ENCODE measurements at places on chromosomes 5 and 9.

DNA sequence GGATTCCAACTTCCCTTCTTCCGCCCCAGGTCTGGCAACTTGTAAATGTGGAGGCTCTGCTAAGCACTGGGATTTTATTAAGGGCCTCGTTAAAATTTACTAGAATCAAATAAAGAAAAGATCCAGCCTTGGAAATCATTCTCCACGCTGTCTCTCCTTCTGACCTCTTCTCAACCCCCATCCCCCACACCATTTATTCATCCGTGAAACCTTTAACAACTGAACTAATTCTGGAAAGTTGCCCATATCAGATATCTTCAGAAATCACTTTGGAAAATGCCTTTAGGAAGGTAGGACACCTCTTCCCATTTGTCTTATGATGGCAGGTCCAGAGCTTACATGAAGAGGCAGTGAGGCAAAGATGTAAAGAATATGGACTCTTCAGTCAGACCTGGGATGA, 288.5 kb downstream of the SLIT3 start:
- H3K36me3 ChIP-seq: no peaks in the 10 kb centered on the region
- no peak overlapping the region for H3K27ac ChIP-seq
- peaks cover 36% of the 10 kb centered on the region for H3K4me1 ChIP-seq

DNA sequence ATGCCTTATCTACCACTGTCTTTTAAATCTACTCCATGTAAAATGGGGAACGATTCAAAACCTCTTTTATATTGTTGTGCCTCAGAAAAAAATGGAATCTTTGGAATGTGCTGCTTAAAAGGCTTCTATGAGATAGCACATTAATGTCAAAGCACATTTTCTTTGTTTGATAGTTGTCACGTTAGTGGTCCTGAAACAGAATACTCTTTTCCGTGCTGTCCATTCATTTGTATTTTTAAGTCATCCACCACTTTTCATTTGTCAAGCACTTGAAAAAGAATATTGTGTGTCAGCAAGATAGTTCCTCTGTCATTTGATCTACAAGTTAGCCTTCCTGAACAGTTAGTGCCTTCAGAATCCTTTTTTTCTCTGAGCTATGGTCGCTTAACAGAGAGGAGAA, 246.9 kb downstream of the MAST4 start:
- H3K4me3 ChIP-seq: no peak overlapping the region
- peaks cover 11% of the 10 kb centered on the region for H3K4me1 ChIP-seq
- DNase-seq: no peak
- H3K27ac ChIP-seq: no peak overlapping the region
- no peaks in the 10 kb centered on the region for H3K27me3 ChIP-seq

GRCh38 chr5:176447591-176447977, 601 bp upstream of the FAF2 start:
- H3K27ac ChIP-seq: peak overlapping the region; percentile 83
- H3K36me3 ChIP-seq: no peaks in the 10 kb centered on the region
- 0 out of 2 replicates have a peak, but pooled peaks cover 4% of the 10 kb centered on the region for H3K4me1 ChIP-seq
- H3K27me3 ChIP-seq: no peaks in the 10 kb centered on the region
- DNase-seq: peak; percentile 27

GRCh38 chr5:28301712-28302111, 1263.3 kb upstream of the CDH9 start:
- H3K36me3 ChIP-seq: no peaks in the 10 kb centered on the region
- no peaks in the 10 kb centered on the region for H3K4me1 ChIP-seq
- H3K27ac ChIP-seq: no peak overlapping the region
- no peak for DNase-seq

- no peak for DNase-seq
- H3K27ac ChIP-seq: no peak overlapping the region
- H3K36me3 ChIP-seq: no peaks in the 10 kb centered on the region
- H3K27me3 ChIP-seq: no peaks in the 10 kb centered on the region
- H3K4me1 ChIP-seq: no peaks in the 10 kb centered on the region
Observed at GRCh38 chr5:56963246-56963645, 11.3 kb upstream of the MIER3 start.

DNA sequence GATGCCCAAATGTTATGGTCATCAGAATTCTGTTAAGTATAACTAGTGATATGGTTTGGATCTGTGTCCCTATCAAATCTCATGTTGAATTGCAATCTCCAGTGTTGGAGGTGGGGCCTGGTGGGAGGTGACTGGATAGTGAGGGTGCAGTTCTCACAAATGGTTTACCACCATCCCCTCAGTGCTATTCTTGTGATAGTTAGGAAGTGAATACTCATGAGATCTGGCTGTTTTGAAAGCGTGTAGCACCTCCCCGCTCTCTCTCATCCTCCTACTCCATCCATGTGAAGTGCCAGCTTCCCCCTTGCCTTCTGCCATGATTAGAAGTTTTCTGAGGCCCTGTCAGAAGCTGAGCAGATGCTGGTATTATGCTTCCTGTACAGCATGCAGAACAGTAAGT, 359.5 kb downstream of the TMEM167A start:
- no peaks in the 10 kb centered on the region for H3K27me3 ChIP-seq
- no peaks in the 10 kb centered on the region for H3K36me3 ChIP-seq
- no peak for DNase-seq
- no peak overlapping the region for H3K27ac ChIP-seq
- no peaks in the 10 kb centered on the region for H3K4me1 ChIP-seq

- no peaks in the 10 kb centered on the region for H3K27me3 ChIP-seq
- no peaks in the 10 kb centered on the region for H3K36me3 ChIP-seq
- no peak overlapping the region for H3K4me3 ChIP-seq
- H3K27ac ChIP-seq: no peak overlapping the region
- DNase-seq: no peak
- H3K4me1 ChIP-seq: 0 out of 2 replicates have a peak, but pooled peaks cover 5% of the 10 kb centered on the region
Observed at GRCh38 chr5:34652466-34652865, 3.7 kb upstream of the RAI14 start.

DNA sequence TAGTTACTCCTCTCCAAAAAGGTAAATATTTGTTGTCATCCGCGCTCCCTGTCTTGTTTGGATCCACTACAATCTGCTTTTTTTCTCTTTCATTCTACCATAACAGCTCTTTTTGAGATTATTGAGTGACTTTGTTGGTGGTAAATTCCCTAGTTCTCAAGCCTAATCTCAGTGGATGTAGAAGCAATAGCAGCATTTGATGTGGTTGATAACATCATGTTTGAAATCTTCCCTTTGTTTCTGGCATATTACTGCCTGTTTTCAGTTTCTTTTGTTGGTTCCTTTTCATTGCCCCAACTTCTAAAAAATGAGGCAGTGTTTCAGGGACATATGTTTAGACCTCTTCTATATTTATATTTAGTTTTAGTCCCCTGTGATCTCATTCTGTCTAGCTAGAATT, 8.9 kb downstream of the CDC42SE2 start:
- no peak overlapping the region for H3K4me3 ChIP-seq
- peak overlapping the region; percentile 41 for H3K27ac ChIP-seq
- peaks cover 35% of the 10 kb centered on the region for H3K4me1 ChIP-seq

DNA sequence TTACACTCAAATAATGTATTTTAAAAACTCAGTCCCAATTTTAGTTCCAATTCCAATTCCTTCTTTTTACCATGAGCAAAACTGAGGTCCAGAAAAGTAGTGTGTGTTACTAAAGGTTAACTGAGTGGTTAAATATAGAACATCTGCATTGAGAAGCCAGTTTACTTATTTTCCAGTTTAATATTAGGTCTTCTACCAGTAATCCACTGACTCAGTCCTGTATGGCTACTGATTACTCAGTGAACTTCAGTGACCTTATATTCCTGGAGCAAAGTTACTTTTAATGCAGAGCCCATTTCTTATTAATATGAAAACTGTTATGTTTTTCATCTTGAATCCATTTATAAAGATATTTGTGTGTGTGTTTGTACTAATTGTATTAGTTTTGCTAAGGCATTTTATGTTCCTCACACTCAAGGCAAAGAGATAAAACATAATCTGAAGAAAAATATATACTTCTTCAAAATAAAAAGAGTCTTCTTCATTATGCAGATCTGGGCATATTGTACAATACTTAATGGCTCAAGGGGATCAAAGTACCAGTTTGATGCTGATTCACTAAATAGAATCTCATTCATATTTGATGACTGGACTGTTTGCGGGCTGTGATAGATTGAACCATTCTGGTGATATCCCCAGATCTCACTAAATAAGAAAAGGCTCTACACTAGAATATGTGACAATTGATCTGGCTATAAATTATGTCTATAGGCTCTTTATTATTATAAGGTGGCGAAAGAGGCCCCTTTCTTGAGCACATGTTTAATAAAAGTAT, 60.8 kb downstream of the DMXL1 start:
- H3K4me3 ChIP-seq: no peak overlapping the region
- no peaks in the 10 kb centered on the region for H3K4me1 ChIP-seq
- H3K36me3 ChIP-seq: no peaks in the 10 kb centered on the region
- H3K27me3 ChIP-seq: no peaks in the 10 kb centered on the region

DNA sequence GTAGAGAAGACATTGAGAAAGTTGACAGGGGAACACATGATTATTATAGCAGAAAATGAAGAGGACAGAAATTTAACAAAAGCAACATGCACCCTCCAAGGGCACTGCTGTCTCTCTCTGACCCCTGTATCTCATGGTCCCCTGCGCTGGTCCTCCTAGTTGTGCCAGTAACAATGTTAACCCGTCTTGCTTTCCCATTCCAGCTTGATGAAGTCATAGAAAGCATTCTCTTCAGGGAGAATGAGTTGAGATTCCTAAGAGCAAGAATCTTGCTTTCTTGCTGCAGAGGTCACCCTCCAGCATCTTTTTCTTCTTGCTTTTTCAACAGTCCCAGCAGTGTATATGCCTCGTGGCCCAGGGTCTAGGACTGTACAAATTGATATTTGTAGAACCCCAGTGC, 279.6 kb upstream of the ADAMTSL1 start:
- DNase-seq: no peak
- H3K36me3 ChIP-seq: no peaks in the 10 kb centered on the region
- no peak overlapping the region for H3K27ac ChIP-seq
- H3K27me3 ChIP-seq: no peaks in the 10 kb centered on the region
- H3K4me3 ChIP-seq: no peak overlapping the region

- peak overlapping the region; percentile 40 for H3K27ac ChIP-seq
- peak; percentile 93 for DNase-seq
- H3K27me3 ChIP-seq: no peaks in the 10 kb centered on the region
- no peaks in the 10 kb centered on the region for H3K36me3 ChIP-seq
Observed at GRCh38 chr9:30075451-30076199, 2308.8 kb upstream of the ACO1 start.

GRCh38 chr5:90294604-90295003, 115.0 kb downstream of the CETN3 start:
- H3K27me3 ChIP-seq: no peaks in the 10 kb centered on the region
- peaks cover 9% of the 10 kb centered on the region for H3K4me1 ChIP-seq
- no peak for DNase-seq
- H3K36me3 ChIP-seq: no peaks in the 10 kb centered on the region

DNA sequence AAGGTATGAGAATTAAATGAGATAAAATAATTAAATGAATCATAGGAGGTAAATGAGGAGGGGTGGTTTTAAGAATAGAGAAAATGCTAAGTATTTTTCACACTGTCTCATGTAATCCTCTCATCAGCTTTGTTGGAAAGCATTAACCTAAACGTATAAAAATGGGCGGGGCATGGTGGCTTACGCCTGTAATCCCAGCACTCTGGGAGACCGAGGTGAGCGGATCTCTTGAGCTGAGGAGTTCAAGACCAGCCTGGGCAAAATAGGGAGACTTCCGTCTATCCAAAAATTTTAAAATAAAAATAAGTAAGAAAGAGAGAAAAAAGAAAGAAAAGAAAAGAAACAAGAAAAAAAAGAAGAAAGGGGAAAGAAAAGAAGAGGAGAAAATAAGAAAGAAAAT, 1.9 kb upstream of the RFK start:
- H3K27me3 ChIP-seq: no peaks in the 10 kb centered on the region
- no peak overlapping the region for H3K4me3 ChIP-seq
- no peaks in the 10 kb centered on the region for H3K36me3 ChIP-seq
- no peaks in the 10 kb centered on the region for H3K4me1 ChIP-seq
- H3K27ac ChIP-seq: no peak overlapping the region

GRCh38 chr5:112776301-112776856, 38.7 kb downstream of the APC start:
- no peak overlapping the region for H3K27ac ChIP-seq
- H3K4me3 ChIP-seq: no peak overlapping the region
- H3K36me3 ChIP-seq: no peaks in the 10 kb centered on the region

- H3K27ac ChIP-seq: no peak overlapping the region
- H3K4me1 ChIP-seq: no peaks in the 10 kb centered on the region
- no peaks in the 10 kb centered on the region for H3K27me3 ChIP-seq
- no peak overlapping the region for H3K4me3 ChIP-seq
- DNase-seq: no peak
- no peaks in the 10 kb centered on the region for H3K36me3 ChIP-seq
Observed at GRCh38 chr9:38059233-38059936, 9.6 kb downstream of the SHB start.

DNA sequence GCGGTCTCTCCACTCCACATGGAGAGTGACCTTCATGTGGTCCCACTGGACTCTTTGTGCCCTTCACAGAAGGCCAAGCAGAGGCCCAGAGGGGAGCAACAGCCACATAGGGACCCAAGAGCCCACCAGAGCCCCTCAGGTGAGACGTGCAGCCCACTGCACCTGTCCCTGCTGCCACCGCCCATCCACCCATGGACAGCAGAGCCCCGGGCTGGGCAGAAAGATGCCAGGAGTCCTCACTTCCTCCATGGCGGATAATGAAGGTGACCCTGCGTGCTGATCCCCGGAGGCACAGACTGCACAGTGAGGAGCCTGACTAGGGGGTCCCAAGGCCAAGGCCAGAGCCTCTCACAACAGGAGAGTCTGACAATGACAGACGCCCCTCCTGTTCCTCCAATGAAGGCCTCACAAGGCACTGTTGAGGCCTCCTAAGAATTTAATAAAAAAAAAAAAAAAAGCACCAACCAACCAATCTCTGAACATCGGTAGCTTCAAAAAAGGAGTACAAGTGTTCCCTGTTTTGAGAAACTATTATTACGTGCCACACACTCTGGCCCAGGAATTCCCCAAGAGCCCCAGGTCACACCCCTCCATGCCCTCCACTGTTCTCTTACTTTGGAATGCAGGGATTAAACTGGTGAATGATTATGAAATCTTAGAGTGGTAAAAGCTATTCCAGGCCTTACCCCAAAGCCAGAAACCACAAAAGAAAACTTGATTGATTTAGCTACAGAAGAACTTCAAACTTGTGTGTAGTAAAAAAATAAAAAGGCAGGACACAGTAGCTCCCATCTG, 2.8 kb upstream of the PPP1R26 start:
- H3K36me3 ChIP-seq: no peaks in the 10 kb centered on the region
- no peak overlapping the region for H3K4me3 ChIP-seq
- H3K27ac ChIP-seq: no peak overlapping the region
- peaks cover 7% of the 10 kb centered on the region for H3K4me1 ChIP-seq
- H3K27me3 ChIP-seq: peaks cover 32% of the 10 kb centered on the region

DNA sequence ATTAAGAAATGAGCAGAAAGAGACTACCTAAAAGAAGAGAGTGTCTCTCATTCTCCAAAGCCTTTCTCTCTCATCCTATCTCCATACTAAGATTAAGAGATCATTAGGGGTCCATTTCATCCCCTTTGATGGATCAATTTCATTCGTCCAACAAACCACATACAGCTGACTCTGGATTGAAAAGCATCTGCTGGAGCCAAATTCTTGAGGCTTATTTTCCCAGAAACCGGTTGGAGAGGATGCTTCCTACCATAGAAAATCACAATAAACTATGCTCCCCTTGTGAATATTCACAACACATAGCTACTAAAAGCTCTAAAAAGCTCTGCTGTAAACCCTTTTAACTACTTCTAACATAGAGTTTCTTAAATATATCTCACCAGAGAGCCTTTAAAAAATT, 755.0 kb upstream of the ZNF608 start:
- H3K27ac ChIP-seq: no peak overlapping the region
- DNase-seq: no peak
- H3K4me1 ChIP-seq: no peaks in the 10 kb centered on the region
- H3K4me3 ChIP-seq: no peak overlapping the region
